ENCODE measurements at places on chromosomes 3 and 15.

DNA sequence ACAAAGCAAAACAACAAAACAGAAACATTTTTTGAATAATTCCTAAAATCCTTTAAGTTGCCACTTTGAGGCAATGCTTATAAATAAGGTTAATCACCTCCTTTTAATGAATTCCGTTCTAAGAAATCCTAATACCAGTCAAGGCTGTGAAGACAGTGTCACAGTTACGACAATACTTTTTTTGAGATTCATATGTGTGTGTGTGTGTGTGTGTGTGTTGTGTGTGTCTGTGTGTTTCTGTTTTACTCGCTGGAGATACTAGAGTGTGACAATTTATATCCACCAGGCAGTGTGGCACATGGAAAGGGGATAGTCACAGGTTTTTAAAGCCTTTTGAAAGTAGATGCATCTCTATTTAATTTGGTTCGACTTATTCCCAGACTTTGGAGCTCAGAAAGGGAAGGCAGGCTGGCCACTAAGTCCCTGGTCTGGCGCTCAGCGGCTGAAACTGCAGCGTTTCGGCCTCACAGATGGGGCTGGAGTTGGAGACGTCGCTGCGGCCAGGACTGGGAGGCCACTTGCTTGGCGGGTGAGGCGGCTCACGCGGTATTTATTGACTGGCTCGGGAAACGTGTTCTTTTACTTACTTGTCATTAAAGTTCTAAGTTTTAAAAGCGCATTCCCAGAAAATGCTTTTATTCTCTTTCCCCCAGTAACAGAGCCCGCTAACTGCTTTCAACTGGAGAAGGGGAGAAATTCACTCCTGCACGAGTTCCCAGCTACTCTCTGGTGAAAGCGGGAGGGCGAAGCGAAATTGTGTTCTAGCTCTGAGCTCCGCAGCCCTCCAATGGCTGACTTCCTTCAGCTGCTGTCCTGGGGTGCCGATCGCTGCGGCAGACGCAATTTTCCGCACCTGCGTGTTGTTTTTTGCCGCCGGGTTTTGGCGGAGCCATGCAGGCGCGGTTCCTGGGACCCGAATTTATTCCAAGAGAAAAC is 13.7 kb downstream of the ZIC1 start:
- no peak for DNase-seq

DNA sequence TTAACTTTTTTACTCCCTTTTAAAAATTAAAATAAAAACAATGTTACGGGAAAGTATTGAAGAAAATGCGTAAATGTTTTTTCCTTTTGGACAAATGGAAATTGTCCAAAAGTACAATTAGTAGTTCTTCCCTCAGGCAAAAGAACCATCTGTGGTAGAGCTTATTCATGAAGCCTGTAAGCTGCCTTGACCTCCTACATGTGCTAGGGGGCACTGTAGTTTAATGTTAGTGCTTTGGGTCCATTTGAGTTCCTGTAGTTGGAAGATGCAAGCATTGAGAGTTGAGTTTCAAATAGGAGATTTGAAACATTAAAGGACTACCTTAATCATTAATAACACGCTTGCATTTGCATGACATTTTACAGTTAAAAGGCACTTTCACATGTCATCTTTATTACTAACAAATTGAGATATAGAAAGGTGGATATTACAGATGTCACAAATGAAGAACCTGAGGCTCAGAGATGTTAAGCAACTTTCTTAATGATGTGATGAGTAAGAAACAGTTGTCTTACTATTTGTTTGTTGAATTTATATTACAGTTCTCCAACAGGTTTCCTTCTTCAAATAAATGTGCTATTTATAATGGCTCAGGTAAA is 1.8 kb upstream of the ZNF385D start:
- peak; percentile 34 for DNase-seq

DNA sequence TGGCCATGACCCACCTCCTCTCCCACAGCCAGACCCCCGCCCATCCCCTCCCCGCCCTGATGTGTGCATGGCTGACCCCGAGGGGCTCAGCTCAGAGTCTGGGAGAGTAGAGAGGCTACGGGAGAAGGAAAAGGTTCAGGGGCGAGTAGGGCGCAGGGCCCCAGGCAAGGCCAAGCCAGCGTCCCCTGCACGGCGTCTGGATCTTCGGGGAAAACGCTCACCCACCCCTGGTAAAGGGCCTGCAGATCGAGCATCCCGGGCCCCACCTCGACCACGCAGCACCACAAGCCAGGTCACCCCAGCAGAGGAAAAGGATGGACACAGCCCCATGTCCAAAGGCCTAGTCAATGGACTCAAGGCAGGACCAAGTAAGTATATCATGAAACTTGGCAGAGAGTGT is 11.7 kb downstream of the MAP1A start:
- no peak for DNase-seq

- DNase-seq, result no peak
These were observed 53.5 kb downstream of the MAGEF1 start for GRCh38 chr3:184658223-184658928.

GRCh38 chr3:24181256-24181655 is 236.2 kb downstream of the NR1D2 start:
- no peak for DNase-seq

GRCh38 chr3:14472471-14473351 is 67.4 kb downstream of the GRIP2 start:
- DNase-seq, result peak; percentile 35

DNA sequence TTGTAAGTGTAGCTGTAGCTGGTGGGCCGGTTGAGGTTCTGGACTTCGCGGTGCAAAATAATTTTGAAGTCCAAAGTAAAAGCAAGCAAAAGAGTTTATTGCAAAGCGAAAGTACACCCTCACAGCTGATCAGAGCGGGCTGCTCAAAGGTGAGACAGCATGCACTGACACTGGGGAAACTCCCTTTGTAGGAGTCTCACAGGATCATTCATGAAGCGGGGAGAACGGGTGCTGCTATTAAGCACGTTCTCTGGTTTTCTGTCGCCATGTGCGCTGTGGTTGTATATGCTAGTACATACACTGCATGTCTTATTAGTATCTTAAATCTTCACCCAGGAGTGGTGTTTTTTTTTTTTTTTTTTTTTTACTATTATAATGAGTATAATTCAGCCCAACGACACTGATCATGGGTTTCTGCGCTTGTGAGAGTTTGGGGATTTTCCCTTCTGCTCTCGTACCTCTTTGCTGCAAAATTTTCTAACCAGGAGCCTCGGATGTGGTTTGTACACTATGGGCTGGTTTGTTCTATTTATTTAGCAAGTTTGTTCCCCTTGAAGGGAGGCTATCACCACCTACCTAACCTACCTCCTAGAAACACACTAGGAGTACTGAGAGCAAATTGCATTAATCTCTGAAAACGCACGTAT is 1.4 kb upstream of the AP4E1 start:
- DNase-seq, result peak; percentile 94

- DNase-seq, result no peak
These were observed 727.1 kb downstream of the ROBO1 start for GRCh38 chr3:79040701-79041100.

DNA sequence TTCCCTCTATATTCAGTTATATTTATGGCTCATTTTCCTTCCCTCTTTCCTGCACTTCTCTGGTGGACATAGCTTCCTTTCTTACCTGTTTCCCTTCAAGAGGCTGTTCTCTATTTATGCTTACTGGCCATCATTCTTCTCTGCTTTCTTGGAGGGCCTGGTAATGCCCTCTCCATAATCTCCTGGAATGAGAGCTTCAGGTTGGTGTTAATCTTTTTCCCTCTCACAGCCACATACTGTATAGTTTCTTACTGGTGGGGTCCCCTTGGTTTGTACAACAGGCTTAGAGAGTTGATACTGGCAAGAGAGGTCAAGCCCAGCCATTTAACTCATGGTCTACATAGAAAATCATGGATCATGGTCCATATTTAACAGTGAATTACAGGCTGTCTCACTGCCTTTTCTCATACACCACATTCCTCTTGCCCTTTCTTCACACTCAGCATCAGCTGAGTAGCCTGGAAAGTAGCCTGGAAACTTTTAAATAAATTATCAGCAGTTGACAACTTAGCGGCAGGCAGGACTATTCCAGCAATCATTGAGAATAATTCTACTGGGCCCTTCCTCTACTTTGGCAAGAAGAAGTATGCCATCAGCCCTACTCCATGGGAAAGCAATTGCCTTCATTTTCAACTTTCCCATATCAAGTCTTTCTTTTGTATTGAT is 38.0 kb upstream of the DPH6 start:
- no peak for DNase-seq

DNA sequence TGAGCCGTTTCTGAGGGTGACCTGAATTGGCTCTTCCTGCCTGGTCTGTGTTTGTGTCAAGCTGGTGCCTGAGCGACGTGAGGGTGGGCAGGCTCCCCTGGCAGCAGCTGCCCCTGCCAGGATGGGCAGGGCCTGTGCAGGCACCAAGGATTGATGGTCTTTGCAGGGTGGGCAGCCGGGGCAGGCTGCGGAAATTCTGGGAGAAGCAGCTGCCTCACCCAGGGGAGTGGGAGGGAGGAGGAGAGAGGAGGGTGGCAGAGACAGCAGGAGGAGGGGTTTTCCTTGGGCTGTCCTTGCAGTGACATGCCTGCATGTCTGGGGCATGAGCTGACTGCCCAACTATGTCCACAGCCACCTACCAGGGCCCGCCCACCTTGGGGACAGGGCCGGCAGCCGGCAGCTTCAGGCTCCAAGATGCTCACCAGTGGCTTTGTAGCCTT is 27.9 kb upstream of the SLC6A6 start:
- DNase-seq, result no peak

DNA sequence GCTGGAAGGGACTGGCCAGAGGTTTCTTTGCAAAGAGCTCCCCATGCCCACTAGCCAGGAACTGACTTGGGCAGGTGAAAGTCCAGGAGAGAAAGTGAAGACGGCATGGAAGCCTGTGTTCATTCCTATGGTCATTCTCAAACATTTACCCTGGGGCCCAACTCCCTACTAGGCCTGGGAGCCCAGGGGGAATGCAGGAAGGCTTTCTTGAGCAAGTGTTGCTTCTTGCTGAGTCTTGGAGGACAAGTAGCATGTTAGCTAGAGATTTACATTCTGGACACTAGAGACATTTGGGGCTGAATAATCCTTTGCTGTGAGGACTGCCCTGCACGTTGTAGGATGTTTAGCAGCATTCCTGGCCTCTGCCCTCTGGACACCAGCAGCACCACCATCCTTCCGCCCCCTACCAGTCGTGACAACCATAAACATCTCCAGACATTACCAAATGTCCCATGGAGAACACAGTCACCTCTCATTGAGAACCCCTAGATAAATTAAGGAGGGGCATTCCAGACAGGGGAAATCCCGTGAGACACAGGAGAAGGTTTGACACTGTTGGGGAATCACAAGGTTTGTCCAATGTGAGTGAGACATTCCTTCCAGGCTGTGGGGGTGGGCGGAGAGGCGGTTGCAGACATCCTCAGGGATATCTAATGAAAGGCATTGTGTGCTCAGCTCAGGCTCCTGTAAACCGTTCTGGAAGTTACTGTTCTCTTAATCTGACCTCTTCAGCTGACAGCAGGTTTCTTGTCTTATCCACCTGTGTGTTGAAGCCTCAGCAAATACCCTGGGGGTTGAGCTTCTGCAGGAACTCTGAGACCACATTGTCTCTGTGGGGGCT is 236.2 kb downstream of the TLE3 start:
- DNase-seq, result no peak

DNA sequence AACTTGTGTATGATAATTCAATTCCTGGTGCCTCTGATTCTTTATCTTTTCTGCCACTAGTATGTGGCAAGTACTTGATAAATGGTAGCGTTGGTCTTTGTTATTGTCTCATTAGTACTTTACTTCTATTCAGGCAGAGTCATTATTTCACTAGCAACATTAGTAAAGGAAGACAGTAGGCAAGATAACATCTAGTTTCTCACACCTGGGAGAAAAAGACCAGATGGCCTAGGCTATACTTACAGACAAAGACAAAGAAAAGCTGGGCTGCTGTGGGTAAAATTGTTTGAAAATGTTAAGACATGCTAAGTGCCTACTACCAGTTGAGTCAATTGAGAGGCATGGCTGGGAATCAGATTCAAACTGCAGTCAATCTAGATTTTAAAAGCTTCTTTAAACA is 198.7 kb upstream of the CMC1 start:
- DNase-seq, result no peak

GRCh38 chr15:78573416-78573815 is 8.1 kb downstream of the CHRNA5 start:
- DNase-seq, result no peak

DNA sequence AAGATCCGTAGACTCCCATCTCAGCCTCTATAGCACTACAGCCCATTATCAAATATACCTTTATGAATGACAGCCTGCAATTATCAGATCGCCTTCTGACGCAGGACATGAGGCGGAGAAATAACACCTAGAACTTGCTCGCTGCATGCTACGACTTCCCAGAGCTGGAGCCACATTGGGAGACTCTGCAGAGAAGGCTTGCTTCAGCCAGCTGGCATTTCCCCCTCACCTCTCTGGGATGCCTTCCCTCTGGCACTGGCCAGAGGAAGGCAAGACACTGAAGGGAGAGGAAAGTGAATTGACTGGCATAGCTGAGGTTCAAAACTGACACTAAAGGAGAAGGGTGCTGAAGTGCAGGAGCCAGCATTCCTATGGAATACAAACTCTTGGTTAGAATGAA is 131.7 kb downstream of the GABRB3 start:
- DNase-seq, result no peak

- no peak for DNase-seq
These were observed 6.8 kb upstream of the CLK3 start for GRCh38 chr15:74608786-74609185.

DNA sequence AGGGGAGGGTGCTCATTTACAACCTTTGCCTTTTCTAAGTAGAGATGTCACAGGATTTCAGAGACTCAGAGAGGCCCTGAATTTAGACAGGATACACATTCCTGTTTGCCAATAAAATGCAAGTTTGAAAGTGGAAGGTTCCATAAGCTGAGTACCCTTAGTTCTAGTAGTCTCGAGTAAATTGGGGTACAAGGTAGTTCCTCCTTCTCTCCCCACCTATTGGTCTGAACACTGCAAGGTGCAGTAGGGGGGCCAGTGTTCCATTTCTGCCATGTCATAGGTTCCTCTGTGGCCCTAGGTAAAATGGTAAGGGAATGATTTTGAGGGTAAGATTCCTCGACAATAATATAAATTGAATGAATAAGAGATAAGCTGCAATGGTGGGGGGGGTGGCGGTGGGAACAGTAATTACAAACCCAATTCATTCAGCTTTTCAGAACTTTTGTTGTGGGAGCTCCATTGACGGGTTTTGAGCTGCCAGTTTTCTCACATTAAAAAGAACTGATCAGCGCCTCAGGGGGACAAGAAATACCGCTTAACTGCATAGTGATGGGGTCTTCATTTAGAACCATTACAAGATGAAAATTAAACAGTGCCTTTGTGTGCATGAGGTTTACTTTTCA is 5.9 kb downstream of the SOX2 start:
- no peak for DNase-seq

GRCh38 chr3:105456017-105456416 is 89.3 kb downstream of the ALCAM start:
- no peak for DNase-seq

- DNase-seq, result no peak
These were observed 4.1 kb downstream of the LOXL1 start for GRCh38 chr15:73930371-73930770.

- peak; percentile 26 for DNase-seq
These were observed 522.8 kb downstream of the NLGN1 start for GRCh38 chr3:173920386-173920785.

DNA sequence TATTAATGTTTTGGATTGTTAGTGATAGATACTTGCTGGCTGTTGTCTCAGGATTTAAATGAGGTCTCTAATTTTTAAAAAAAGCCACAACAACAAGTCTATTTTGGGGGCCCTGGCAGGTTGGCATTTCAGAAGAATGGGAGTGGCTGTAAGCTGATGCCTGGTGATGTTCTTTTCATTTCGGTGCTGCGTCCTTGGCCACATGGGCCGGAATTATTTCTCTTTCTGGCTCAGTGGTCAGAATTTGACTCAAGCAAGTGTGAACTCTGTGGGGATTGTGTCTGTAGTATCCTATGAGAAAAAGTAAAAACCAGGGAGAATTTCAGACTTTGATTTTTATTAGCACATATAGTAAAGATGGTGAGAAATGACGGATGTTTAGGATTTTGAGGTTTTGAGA is 203.0 kb downstream of the AKAP13 start:
- DNase-seq, result peak; percentile 45
